ENCODE measurements at places on chromosomes 7 and 10.

GRCh38 chr10:7788639-7789286 is 786 bp downstream of the ATP5F1C start:
- DNase-seq, result no peak

DNA sequence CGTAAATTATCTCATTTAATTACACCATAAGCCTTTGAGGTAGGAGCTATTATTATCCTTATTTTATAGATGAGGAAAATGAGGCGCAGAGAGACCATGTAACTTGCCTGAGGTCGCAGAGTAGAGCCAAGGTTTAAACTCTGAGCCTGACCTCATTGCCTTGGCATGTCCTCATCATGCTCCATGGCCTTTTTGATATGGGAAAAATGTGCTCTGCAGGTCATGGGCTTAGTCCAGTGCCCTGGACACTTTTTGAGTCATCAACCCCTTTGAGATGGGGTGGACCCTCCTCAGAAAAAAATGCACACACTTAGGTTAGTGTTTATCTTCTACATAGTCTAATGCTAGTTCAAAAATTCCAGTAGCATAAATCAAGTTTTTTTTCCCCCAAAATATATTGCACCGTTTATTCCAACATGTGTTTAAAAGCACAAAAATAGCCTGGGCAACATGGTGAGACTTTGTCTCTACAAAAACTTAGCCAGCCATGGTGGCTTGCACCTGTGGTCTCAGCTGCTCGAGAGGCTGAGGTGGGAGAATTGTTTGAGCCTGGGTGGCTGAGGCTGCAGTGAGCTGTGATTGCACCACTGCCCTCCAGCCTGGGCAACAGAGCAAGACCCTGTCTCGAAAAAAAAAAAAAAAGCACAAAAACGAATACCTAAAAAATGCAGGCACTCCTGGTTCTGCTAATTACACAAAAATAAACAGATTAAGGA is 28.6 kb upstream of the TMEM178B start:
- DNase-seq, result no peak

GRCh38 chr7:106283501-106283830 is 1.3 kb downstream of the NAMPT start:
- no peak for DNase-seq

DNA sequence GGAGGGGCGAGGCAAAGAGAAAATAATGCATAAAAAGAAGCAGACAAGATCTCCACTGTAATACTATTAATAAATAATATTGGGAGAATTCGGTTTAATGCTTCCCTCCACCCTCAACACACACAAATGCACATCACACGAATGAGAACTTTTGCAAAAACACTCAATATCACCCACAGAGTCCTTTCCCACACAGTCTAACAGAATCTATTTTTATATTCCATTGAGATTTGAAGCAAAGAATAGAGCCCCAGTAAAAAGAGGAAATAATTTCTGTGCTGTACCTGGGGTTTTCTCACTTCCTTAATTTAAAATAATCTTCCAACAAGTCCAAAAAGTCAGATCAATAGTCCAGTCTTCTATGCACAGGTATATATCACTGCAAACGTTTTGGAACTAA is 17.0 kb downstream of the PIK3AP1 start:
- no peak for DNase-seq

GRCh38 chr7:129740574-129741410 is 129.3 kb downstream of the NRF1 start:
- DNase-seq, result no peak

GRCh38 chr10:132959559-132959961 is 17.2 kb upstream of the CFAP46 start:
- no peak for DNase-seq

GRCh38 chr7:75987026-75987804 is 7.2 kb downstream of the TMEM120A start:
- DNase-seq, result no peak

DNA sequence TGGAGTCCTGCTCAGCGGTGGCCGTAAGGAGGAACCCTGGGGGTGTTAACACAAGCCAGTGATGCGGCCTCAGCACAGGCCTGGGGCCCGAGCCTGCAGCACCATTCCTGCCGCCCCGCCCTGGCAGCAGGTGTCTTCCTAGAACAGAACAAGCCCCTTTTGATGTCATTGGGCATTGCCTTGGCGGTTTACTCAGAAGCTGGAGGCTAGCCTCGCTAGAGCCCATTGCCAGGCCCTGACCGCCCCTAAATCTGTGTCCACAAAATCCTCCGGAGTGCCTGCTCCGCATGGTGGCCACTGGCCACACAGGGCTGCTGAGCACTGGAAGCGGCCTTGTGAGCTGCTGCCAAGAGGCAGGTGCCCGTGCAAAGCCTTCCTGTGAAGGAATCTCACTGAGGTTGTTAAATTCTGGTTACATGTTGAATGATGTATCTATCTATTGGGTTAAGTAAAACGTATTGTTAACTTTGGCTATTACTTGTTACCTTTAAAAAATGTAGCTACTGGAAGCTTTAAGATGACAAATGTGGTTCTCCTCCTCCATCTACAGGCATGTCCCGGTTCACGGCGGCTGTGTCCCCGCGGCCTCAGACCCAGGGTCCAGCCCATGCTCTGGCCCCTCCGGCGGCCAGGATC is 1.2 kb upstream of the INPP5A start:
- DNase-seq, result no peak

GRCh38 chr10:124735491-124736286 is 8.5 kb downstream of the FAM53B start:
- DNase-seq, result no peak

DNA sequence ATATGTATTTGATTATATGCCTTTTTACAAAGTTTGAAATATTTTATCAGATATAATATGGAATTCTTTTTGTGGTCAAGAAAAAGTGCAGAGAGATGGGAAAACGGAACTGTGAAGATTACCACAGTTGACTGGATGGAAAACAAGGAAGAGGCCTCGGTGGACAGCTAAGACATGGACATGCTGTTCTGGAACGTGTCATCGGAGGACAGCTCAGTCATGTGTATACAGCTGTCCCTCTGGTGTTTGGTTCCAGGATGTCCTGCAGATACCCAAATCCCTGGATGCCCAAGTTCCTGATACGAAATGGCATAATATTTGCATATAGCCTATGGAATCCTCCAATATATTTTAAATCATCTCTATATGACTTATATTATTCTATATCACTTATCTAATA is 49.4 kb downstream of the TRIL start:
- no peak for DNase-seq

GRCh38 chr10:106711313-106711906 is 453.1 kb downstream of the SORCS1 start:
- no peak for DNase-seq

DNA sequence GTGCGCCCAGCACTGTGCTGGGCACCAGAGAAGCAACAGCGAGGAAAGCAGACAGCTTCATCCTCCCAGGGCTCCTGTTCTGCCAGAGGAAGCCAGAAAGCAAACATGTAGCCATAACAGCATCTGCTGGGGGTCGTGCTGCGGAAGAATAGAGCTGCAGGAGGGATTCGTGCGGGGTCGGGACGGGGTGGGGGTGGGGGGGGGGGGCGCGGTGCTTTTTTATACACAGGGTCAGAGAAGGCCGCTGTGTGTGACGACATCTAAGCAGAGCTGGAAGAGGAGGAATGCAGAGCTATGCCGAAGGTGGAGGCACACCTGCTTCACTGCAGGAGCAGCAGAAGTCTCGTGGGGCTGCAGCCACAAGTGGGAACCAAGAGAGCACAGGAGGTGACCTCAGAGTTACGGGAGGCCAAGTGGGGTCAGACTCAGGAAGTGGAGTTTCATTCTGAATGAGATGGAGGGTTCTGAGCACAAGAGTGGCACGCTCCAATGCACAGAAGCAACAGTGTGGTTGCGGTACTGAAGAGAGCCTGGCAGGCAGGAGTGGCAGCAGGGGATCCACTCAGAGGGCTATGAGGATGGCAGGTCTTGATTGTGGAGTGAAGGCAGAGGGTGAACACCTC is 11.1 kb downstream of the PKD1L1 start:
- DNase-seq, result no peak

DNA sequence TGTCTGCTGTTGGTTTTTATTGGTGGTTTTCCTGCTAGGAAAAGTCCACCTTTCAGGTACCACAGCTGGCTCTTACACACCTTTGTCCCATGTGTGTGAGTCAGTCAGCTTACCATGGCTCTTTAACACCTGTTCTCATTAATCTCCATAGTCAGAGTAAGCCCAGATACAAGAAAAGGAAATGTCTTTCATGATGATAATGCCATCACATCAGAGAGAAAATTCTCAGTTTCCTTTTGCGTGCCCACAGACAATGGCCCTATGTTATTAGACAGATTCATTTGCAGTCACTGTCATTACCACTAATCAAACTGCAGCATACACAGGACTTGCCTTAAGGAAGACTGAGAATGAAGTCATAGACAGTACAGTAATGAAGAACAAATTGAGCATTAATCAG is 1583.6 kb upstream of the LRRTM3 start:
- no peak for DNase-seq

GRCh38 chr10:64813391-64813790 is 1292.2 kb downstream of the REEP3 start:
- DNase-seq, result no peak

GRCh38 chr7:123425246-123425645 is 109.1 kb downstream of the IQUB start:
- DNase-seq, result no peak

- DNase-seq, result no peak
Measured at GRCh38 chr7:15352421-15353206, 209.2 kb downstream of the AGMO start.

- peak; percentile 35 for DNase-seq
Measured at GRCh38 chr7:40551685-40552576, 417.1 kb downstream of the SUGCT start.

- no peak for DNase-seq
Measured at GRCh38 chr10:13815756-13816155, 229.0 kb downstream of the PRPF18 start.

DNA sequence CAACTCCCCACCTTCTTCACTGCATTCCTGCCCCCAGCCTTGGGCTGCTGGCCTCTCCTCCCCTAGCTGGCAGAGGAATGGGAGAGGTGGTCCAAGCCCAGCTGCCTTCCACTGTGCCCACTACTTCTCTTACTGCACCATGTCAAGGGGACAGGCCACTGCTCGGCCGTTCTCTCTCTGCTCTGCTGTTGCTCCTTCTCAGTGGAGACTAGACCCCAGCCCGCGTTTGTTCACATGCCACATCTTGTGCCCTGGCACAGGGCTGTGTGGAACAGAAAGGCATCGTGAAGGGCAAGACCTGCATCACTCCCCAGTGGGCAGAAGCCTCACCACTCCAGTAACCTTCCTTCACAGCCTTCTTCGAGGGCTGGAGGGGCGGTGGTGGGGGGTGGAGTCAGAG is 711 bp upstream of the CDHR3 start:
- no peak for DNase-seq

DNA sequence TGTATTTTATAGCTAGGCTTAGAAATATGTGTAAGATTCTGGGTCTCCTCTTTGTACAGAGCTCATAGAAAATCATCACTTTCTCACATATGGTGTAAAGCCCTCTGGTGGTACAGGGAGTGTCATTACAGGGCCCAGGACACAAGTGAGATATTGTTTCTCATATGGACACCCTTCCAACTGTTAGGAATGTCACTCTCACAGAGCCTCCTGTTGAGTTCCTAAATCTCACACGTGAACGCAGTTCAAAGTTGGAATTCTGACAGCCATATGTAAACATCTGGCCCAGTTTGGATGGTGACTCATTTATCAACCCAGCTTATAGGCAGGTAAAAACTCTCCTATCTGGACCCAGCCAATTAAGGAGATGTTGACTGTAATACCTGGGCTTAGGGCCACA is 35.4 kb upstream of the ZNF107 start:
- no peak for DNase-seq

DNA sequence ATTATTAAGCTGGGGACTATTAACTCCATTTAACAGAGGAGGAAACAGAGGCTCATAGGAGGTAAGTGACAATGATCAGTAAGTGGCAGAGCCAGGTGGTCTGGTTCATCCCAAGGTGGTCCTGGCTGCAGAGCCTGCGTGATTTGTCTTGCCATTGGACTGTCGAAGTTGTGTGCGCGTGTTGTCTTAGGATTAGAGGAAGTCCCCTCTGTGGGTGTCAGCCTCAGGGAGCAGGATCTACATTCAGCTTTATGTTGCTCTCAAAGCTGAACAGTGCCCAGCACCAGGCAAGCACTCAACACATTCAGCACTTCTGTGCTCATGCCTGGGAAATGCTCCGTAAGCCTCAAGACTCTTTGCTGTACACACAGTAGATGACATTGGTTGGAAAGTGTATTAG is 139.5 kb downstream of the HERPUD2 start:
- no peak for DNase-seq

- DNase-seq, result no peak
Measured at GRCh38 chr10:93591065-93591808, 9.8 kb downstream of the RBP4 start.

- no peak for DNase-seq
Measured at GRCh38 chr10:72068901-72069446, 19.4 kb downstream of the SPOCK2 start.

Data from pulmonary artery endothelial cell (primary cell).